ENCODE measurements at places on chromosomes 5 and 9.

DNA sequence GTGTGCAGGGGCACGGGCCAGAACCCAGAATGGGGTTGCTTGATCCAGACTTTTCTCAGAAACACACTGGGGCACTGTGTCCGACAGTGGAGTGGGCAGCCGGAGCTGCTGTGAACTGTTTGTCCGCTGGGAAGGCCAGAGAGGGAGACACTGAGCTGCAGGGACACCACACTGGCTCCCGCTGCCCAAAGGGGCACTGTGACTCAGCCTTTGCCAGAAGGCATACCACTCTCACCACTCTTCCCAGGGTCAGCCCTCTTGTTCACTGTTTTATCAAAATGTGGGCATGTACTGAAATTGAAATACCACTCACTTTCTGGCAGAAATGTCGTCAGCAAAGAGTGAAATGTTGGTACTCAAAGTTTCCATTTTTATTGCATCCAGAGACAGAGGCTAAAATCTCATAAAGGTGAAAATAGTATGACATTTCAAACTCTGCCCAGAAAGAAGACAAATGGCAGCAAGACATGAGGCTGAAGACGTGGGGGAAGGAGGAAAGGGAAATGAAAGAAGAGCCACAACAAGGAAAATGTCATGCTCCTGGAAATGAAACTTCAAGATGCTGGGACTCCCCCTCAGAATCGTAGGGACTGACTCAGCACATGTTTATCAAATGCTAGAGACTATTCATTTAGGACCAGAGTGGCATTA is 4.5 kb upstream of the IL7R start:
- no peak for DNase-seq

DNA sequence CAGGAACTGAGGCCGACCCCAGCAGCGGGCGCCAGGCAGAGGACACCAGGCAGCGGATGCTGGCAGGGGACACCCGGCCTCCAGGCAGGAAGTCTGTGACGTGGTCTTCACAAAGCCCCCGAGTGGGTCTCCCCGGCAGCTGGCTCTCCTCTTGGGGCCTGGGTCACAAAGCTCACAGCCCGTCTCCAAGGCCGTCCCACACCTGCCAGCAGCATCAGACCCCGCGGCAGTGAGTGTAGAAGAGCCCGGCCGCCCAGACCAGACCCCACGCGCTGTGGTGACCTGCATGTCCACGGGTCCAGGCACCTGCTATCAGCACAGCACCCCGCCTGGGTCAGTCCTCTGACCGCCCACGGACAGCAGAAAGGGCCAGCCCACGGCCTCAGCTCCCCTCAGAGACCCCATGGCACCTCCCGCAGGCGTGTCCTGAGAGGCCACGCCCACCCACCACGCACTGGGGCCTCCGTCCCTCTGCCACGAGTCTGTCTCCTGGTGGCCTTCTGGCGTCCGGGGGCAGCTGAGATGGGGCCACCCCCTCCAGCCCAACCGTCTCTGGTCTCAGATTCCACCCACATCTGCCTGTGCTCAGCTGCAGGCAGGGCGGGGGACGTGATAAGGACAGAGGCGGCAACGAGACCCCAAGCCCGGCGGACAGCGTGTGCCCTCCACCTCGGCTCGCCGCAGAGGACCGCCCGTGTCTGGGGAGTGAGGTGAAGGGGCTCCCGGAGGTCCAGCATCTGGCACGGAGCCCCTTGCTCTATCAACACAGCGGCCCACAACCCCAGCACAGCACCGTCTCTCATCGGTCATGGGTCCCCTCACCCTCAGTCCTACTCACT is 34.2 kb downstream of the EXD3 start:
- no peak for DNase-seq

DNA sequence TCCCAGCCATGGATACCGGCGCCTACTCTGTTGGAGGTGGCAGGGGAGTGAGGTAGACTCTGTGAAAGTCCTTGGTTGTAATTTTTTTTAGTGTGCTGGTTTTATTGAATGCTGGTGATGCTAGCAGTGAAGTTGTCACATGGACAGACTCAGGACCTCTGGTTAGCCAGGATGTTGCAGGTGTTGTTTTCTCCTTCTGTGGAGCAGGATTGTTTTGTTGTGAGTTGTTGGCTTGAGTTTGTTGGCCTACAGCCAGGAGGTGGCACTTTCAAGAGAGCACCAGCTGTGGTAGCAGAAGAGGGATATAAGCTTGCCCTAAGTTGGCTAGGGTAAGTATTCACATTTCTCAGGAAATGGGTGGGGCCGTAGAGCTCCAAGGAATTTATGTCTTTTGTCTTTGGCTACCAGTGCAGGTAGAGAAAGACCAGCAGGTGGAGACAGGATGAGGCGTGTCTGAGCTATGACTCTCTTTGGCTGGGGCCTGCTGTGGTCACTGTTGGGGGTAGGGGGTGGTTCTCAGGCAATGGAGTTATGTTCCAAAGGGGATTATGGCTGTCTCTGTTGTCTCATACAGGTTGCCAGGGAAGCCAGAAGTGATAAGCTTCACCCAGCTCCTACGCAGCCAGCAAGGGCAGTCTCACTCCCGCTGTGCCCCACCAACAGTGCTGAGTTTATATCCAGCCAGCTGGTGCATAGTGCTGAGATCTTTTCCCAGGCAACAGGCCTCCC is 248.7 kb downstream of the TAF11L14 start:
- peak; percentile 97 for DNase-seq

GRCh38 chr5:174383210-174384167 is 338.0 kb downstream of the NSG2 start:
- peak; percentile 11 for DNase-seq

- no peak for DNase-seq
Observed at GRCh38 chr9:109481856-109482255, 16.3 kb downstream of the PTPN3 start.

DNA sequence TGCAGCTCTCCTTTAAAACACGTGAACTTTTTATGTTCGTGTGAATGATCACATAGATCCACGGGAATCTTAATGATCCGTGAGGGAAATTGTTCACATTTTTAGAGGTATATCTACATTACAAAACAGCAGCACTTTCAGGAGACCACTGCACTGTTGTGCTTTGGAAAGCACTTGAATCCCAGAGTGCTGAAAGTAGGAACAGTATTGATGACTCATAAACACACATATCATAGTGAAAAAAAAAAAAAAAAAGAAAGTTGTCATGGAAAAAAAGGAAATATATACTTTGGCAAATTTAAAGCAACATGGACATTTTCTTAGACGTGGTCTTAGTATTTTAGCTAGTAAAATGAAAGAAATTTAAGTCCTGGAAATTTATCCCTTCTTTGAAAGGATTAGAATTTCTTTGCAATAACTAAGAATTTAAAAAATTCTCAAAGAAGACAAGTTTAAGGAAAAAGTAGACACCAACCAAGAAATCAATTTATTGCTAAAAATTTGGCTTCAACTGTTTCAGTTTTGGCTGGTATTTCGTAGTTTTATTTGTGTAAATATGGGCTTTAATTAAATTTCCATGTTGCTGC is 55.4 kb downstream of the ADGRV1 start:
- DNase-seq, result no peak

- peak; percentile 27 for DNase-seq
Observed at GRCh38 chr5:115639377-115639776, 13.5 kb upstream of the TMED7 start.

DNA sequence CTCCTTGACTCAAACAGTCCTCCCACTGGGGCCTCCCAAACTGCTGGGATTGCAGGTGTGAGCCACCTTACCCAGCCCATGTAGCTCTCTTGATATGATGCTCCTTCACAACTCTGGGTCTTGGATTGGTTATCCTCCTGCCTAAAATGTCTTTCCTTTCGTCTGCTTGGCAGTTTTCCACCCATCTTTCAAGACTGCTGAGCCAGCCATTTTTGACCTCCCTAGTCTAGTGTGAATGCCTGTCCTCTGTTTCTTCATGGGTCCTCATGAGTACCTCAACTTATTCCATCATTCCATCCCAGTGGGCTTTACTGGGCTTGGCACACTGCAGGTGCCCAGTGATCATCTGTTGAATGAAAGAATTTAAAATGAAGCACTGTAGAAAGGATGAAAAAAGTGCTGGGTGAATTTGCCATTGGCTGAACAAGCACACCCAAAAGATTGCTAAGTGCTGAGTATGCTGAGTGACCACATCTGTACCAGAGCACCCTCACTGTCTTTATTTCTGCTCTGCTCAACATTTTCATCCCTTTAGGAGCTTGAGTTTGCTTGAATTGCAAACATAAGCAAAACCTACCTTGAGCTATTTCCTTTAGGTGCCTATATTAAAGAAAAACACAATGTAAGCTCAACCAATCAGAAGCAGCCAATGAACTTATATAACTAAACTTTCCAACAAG is 84.8 kb upstream of the FAM169A start:
- no peak for DNase-seq

DNA sequence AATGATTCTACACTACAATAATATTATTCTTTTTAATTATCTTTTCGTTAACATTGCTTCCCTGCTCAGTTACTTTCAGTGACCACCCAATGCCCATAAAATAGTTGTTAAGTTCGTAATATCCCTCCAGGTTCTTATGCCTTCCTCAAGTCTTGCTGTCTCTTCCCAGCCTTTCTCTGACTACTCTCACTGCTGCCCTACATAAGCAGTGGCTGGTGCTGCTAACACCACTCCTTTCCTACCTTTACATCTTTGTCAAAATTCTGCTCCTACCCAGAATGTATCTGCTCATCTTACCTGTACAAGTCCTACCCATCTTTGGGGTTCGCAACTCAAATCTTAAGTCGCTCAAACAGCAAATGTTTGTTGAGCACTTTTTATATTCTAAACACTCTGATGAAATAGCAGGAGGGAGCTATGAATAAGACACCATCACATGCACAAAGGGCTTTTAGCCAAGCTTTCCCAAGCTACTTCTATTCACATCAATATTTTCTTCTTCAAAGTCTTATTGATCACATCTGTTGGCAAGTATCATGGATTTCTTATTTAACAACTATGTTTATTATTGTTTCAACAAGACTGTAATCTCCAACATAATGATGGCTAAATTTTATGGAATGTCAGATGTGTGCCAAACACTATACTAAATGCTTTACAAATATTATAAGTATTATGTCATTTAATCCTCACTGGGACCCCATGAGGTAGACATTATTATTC is 29.5 kb downstream of the SLC25A46 start:
- DNase-seq, result no peak

GRCh38 chr5:32135086-32135485 is 39.0 kb downstream of the GOLPH3 start:
- no peak for DNase-seq

- DNase-seq, result peak; percentile 61
Observed at GRCh38 chr5:177357459-177358351, at the start of gene RGS14. Gene RGS14, plus strand, starts transcription at chr5:177357924. Its CDS starts 101 bp downstream, at chr5:177358025.

DNA sequence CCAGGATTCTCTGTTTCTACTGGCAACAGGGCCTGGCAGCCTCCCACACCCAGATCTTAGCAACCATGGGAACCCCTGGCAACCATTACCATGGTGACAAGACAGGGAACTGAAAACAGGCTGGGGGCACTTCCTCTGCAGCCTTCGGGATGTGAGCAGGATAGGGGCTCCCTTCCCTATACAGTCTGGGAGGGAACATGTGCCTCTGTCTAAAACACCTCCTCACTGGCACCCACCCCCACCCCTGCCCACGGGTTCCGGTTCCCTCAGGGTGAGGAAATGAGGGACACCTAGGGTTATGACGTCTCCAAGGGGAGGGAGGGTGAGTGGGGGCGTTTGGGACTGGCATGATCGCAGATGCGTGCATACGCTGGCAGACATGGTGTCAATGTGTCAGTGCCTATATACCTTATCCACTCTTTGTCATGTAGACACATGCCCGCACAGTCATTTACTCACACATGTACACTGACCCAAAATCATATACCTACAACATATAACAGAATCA is 3.0 kb upstream of the DNAJB5 start:
- DNase-seq, result peak; percentile 89

GRCh38 chr5:110251366-110251765 is 475.1 kb downstream of the TMEM232 start:
- DNase-seq, result no peak
